ENCODE measurements at places on chromosomes 1 and 21.

GRCh38 chr1:244757091-244757939, 78.1 kb upstream of the COX20 start:
- DNase-seq, result no peak

DNA sequence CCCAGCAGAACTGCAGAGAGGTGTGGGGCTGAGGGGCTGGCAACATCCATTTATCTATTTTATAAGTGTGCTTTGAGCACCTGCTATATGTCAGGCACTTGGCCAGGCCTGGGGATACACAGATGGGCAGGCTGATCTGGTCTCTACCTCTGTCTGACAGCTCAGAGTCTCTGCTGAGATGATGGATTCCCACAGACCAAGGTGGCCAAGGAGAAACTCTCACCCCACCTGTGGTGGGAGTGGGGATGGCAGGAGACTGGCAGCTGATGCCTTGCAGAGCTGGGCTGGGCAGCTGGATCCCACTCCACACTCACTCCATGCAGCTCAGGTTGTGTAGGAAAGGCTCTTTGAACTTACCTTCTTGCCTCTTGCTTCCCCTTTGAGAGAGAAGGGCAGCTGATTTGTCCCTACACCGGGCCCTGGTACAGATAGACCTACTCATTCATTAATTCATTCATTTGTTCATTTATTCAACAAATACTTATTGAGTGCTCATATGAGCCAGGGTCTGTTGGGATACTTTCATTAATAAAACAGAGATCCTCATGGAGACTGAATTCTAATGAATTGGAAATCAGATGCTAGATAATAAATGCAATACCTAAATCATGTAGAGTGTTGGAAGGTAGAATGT, 9.0 kb downstream of the ADORA1 start:
- no peak for DNase-seq

DNA sequence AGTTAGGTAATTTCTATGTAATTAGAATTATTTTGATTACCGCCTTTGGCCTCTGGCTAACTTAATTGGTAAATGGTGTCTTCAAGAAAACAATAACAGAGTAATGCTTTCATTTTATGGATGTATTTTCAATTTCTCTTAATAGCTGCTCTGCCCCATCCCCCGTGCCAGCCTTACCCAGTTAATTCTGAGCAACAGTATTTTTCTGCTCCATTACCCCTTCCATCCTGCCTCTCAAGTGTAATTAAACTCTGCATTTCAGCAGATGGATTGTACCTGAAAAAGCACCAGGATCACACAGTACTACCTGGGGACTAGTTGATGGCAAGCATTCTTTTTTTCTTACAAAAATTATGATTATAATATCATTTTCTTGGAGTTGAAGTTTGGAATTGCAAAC, 104.2 kb downstream of the KIAA0319L start:
- no peak for DNase-seq

DNA sequence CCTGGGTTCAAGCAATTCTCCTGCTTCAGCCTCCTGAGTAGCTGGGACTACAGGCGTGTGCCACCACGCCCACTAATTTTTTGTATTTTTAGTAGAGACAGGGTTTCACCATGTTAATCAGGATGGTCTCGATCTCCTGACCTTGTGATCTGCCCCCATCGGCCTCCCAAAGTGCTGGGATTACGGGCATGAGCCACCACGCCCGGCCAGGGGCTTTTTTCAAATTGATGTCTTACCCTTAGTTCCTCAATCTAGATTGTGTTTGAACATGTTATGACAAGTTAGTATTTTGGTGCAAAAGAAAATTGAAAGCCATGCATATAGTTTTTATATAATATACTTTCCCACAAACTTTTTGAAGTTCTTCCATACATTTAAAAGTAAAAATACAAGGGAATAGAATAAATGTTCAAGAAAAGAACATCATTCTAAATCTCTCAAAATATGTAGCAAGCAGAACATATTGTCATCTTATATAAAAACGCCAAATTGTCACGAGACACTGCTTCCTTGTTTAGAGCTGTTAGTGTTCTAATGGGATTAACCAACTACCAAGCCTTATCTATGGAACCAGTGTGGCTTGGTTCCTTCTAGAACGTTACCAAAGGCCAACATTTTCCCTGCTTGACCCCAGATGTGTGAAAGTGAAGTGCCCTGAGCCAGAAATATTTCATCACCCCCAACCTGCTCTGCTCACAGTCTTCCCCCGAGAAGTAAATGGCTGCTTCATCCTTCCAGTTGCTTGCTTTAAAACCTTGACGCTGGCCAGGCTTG, 9.5 kb upstream of the PLEKHM2 start:
- no peak for DNase-seq

GRCh38 chr1:75559136-75559535, 51.8 kb downstream of the SLC44A5 start:
- DNase-seq, result no peak

DNA sequence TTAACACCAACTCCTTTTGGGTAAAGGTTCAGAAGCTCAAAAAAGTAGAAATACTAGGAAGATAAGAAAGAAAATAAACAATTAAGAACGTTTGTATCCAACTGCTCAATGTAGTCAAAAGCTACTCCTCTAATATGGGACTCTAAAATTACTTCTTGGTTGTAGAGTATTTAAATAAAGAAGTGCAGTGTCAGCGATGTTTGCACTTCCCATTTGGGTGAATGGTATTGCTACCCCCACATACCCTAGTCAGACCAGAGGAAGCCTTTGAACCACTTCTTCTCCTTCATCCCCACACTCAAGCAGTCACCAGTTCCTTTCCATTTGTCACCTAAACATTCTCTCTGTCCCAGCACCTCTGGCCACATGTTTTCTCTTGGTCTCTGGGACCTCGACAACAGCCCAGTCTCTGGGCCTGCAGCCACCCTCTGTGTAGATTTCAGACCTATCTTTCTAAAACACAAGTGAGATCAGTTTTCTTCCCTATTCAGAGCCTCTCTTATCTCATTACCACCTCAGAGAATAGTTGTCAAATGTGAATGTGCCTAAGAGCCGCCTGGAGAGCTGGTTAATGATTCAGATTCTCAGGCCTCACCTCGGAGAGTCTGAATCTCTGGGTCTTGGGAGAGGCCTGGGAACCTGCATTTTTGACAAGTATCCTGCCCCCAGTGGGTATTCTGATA, 109.8 kb downstream of the OMA1 start:
- no peak for DNase-seq

- no peak for DNase-seq
Measured at GRCh38 chr1:163709636-163710035, 387.9 kb downstream of the NUF2 start.

DNA sequence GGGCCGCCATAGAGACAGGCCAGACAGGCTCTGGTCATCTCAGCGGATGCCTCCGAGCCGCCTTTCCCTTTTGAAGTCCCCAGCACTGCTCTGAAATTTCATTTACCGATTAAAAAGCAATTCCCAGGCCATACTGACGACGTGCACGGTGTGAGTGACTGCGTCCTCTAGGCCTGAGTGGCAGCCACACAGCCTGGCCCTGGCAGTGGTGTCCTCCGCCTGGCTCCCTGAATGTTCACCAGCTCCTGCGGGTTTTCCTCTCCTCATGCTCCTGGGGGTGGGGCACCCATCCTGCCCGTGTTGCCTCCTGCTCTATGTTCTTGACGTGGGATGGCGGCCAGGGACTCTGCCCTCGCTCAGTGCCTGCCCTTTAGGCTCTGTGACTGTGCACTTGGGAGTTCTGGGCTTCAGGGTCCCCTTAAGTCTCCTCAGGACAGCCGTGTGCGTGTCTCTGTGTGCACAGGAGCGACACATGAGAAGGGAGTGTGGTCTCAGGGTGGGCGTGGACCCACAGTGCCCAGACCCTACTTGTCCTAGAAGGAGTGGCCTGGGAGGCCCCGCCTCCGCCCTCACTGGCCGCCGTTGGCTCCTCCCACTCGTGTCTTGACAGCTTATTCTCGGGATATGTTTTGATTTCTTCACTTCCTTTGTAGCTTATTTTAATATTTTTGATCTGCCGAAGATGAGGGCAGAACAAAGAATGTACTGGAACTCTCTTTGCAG, 3.6 kb downstream of the SKI start:
- DNase-seq, result peak; percentile 62

- DNase-seq, result no peak
Measured at GRCh38 chr1:242239398-242239797, 240.5 kb upstream of the MAP1LC3C start.

DNA sequence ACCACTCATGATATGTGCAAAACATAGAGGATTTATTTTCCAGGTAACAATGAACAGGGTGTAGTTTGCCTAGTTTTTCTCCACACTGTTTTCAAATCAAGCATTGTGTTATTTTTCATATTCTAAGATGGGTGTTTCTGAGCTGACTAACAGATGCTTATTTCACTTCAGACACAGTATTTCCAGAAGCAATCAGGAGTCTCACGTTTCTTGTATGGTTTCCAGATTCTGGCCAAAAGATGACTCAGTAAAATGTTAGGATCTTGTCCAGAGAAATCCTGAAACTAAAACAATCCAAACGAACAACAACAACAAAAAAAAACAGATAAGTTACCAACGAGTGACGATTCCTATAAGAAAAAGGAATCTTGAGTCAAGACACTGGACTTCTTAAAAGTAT, 5.3 kb downstream of the UTS2 start:
- DNase-seq, result no peak

All from stimulated activated CD4-positive, alpha-beta T cell treated with anti-CD3 and anti-CD28 coated beads, Interleukin-2, amount 100 ng/mL, for 48 hours (primary cell).